ENCODE measurements at places on chromosomes 1 and 21. TPM values are rescaled to one million over a fixed set of nuclear protein-coding genes. Genes with fewer than 3 reads are reported as not detected.

Gene GCSAML
- 2.4 TPM for total RNA-seq

Gene CCDC181
- 0.43 TPM for total RNA-seq

Gene CR1
- 0.11 TPM for total RNA-seq

Gene CRP
- total RNA-seq: 0.81 TPM

Gene MAST2
- total RNA-seq: 19.3 TPM

Gene SYT6
- total RNA-seq: not detected

Gene ITLN2
- not detected for total RNA-seq

Gene FAM167B
- not detected for total RNA-seq

Gene DIO1
- not detected for total RNA-seq

Gene CCDC190
- total RNA-seq: not detected

Gene C1orf167
- total RNA-seq: not detected

Gene PRKAA2
- total RNA-seq: not detected

Gene OR10X1
- not detected for total RNA-seq

Gene SERPINC1
- total RNA-seq: 0.34 TPM

Gene GJA9
- not detected for total RNA-seq

Gene ST6GALNAC3
- total RNA-seq: 0.73 TPM

Gene RPE65
- total RNA-seq: not detected

Gene ADGRB2
- total RNA-seq: 0.68 TPM

Gene SPATA45
- total RNA-seq: not detected

Measured in activated T-cell treated with anti-CD3 and anti-CD28 coated beads, Interleukin-2, amount 50 U/mL, for 4 hours (primary cell).